ENCODE measurements at places on chromosomes 1 and 21. TPM values are rescaled to one million over a fixed set of nuclear protein-coding genes. Genes with fewer than 3 reads are reported as not detected.

NCDN gene
- 39.7 TPM for total RNA-seq

ADAMTSL4 gene
- 27.6 TPM for total RNA-seq

SPATA17 gene
- 0.43 TPM for total RNA-seq

GJB4 gene
- not detected for total RNA-seq

OR2T33 gene
- total RNA-seq = not detected

Measured in GM23248 (cell line).